ENCODE measurements at places on chromosomes 1 and 21. TPM values are rescaled to one million over a fixed set of nuclear protein-coding genes. Genes with fewer than 3 reads are reported as not detected.

- H3K27me3 ChIP-seq, result no peaks in the 10 kb centered on the region
- H3K27ac ChIP-seq, result no peak overlapping the region
- H3K4me1 ChIP-seq, result no peaks in the 10 kb centered on the region
- H3K4me3 ChIP-seq, result no peak overlapping the region
Measured at GRCh38 chr1:75412616-75413015, 198.3 kb downstream of the SLC44A5 start.

DNA sequence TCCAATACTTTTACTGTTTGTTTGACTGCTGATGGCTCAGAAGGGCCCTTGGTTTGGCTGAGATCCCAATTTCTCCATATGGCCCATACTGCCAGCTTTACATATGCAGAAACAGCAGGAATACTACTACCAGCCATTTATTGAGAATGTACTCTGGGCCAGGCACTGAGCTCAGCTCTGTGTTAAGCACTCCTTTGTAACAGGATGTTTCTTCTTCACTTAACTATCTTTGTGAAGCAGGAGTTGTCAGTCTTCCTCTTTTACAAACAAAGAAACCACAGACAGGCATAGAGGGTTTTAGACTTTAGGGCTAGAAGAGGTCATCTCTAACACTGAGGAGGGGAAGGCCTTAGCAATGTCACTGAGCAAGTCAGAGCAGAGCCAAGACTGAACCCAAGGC lies 8.3 kb downstream of the HMGCL start:
- no peak overlapping the region for H3K4me3 ChIP-seq
- H3K27ac ChIP-seq, result no peak overlapping the region
- H3K27me3 ChIP-seq, result peaks cover 3% of the 10 kb centered on the region

- peaks cover 8% of the 10 kb centered on the region for H3K27me3 ChIP-seq
- H3K4me3 ChIP-seq, result peak overlapping the region; percentile 9
- H3K4me1 ChIP-seq, result no peaks in the 10 kb centered on the region
- H3K36me3 ChIP-seq, result peaks cover 46% of the 10 kb centered on the region
- H3K27ac ChIP-seq, result no peak overlapping the region
- no peak for DNase-seq
Measured at GRCh38 chr1:110176299-110176956, 26.1 kb downstream of the SLC6A17 start.

GRCh38 chr1:112188611-112189010 lies 199.1 kb upstream of the KCND3 start:
- H3K27me3 ChIP-seq, result no peaks in the 10 kb centered on the region
- H3K4me3 ChIP-seq, result no peak overlapping the region
- H3K4me1 ChIP-seq, result no peaks in the 10 kb centered on the region
- no peak for DNase-seq
- H3K36me3 ChIP-seq, result no peaks in the 10 kb centered on the region

GRCh38 chr1:168167806-168168205 lies 11.0 kb upstream of the TIPRL start:
- no peak for DNase-seq
- H3K4me3 ChIP-seq, result no peak overlapping the region
- H3K36me3 ChIP-seq, result no peaks in the 10 kb centered on the region
- no peaks in the 10 kb centered on the region for H3K4me1 ChIP-seq
- peaks cover 6% of the 10 kb centered on the region for H3K27me3 ChIP-seq

DNA sequence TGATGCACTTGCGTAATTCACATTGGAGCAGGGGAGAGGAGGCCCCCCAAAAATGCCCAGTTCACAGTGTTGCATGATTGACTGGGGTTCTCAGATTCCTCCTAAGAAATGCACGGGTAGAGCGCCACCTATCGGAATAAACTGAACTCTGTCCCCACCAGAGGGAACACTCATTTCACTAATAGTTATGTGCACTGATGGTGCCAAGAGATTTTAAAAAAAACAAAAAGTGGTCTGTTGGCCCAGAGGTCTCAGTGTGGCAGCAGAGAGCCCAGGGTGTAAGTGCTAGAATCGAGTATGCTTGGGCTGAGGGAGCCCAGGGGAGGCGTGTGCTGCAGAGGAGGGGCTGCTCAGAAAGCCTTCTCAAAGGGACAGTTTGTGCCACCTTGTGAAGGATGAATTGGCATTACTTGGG lies 6.9 kb downstream of the PINK1 start:
- peak; percentile 59 for DNase-seq
- no peak overlapping the region for H3K27ac ChIP-seq
- peaks cover 2% of the 10 kb centered on the region for H3K27me3 ChIP-seq

DNA sequence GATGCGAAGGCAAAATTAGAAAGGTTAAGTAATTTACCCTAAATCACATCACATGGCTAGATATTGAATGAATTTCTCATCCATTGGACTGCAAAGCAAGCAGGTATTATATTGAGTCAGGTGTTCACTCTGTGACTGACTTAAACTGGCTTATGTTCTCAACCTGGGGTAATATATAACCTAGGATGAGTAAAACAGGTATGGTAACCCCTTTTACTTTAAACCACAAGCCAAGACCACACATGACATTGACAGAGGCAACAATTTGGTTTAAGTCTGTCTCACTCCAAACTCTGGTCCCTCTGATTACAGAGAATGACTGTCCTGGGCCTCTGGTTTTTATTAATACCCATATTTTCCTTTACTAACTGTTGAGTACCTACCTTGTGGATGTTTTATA lies 33.3 kb downstream of the MAEL start:
- no peaks in the 10 kb centered on the region for H3K36me3 ChIP-seq
- H3K27ac ChIP-seq, result no peak overlapping the region
- H3K4me1 ChIP-seq, result no peaks in the 10 kb centered on the region

- no peaks in the 10 kb centered on the region for H3K36me3 ChIP-seq
- H3K27ac ChIP-seq, result peak overlapping the region; percentile 86
- DNase-seq, result peak; percentile 69
- peak overlapping the region; percentile 83 for H3K4me3 ChIP-seq
Measured at GRCh38 chr1:182614796-182615454, 10.7 kb upstream of the RGS16 start.

DNA sequence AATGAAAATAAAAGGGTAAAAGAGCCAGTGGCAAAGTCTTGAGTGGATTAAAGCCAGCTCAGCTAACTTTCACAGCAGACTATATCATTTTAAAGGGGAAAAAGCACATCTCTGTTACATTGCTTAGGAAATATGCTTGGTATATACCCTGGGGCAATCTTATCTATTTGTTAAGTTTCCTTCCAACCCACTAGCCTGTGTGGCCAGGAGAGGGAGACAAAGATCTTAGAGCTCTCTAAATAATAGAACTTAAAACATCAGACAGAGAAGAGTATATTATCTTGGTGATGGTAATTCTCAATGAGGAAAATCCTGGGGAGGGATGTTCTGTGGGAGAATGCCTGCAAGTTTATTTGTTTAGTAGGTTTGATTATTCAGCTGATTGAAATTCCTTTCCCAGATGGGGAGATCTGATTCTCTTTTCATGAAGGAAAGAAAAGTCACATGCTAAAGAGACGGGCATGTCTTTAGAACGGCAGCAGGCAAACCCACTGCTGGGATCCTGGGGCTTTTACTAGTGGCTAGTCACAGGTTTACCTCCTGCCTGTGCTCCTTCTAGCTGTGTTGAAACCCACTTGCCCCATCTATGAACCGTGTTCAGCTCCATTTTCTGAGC lies 3.6 kb downstream of the KCNE2 start:
- no peaks in the 10 kb centered on the region for H3K4me1 ChIP-seq
- peak; percentile 33 for DNase-seq
- H3K27me3 ChIP-seq, result no peaks in the 10 kb centered on the region

- no peaks in the 10 kb centered on the region for H3K4me1 ChIP-seq
- H3K4me3 ChIP-seq, result no peak overlapping the region
- no peaks in the 10 kb centered on the region for H3K36me3 ChIP-seq
- no peaks in the 10 kb centered on the region for H3K27me3 ChIP-seq
Measured at GRCh38 chr21:25688275-25689155, 46.2 kb downstream of the ATP5PF start.

DNA sequence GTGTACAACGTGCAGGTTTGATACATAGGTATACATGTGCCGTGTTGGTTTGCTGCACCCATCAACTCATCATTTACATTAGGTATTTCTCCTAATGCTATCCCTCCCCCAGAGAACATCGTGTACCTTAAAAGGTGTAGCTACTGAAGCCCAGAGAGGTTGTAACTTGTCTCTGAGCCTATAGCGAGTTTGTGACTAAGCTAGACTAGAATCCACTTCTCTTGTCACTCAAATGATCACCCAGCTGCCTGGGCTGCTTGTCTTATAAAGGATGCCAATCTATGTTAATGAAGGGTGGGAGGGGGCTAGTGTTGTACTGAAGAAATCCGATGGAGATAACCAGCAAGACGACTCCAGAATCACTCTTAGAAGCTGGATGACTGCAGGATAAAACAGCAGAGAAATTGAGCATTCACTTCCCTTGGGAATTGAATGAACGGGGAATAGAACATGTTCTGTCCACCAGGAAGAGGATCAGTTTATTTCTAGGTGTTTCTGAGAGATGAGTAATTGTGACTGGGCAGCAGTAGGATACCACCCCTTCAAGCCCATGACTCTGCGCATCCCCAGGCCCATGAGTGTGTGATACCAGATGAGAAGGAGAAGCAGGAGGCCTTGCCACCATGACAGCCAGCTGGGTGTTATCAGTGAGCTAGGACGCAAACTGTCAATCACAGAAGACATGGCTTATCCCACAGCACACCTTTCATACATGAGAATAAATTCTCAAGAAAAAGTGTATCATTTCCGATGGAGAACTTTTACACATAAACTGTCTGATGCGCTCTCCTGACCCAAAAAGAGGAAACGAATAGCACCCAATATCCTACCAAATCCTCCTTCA lies 390.4 kb downstream of the NTNG1 start:
- H3K4me3 ChIP-seq, result no peak overlapping the region
- H3K36me3 ChIP-seq, result no peaks in the 10 kb centered on the region
- H3K27ac ChIP-seq, result no peak overlapping the region
- peaks cover 42% of the 10 kb centered on the region for H3K4me1 ChIP-seq
- no peaks in the 10 kb centered on the region for H3K27me3 ChIP-seq

- H3K27ac ChIP-seq, result no peak overlapping the region
- no peaks in the 10 kb centered on the region for H3K4me1 ChIP-seq
- H3K4me3 ChIP-seq, result no peak overlapping the region
- DNase-seq, result no peak
Measured at GRCh38 chr1:202106340-202107254, 16.1 kb upstream of the GPR37L1 start.

DNA sequence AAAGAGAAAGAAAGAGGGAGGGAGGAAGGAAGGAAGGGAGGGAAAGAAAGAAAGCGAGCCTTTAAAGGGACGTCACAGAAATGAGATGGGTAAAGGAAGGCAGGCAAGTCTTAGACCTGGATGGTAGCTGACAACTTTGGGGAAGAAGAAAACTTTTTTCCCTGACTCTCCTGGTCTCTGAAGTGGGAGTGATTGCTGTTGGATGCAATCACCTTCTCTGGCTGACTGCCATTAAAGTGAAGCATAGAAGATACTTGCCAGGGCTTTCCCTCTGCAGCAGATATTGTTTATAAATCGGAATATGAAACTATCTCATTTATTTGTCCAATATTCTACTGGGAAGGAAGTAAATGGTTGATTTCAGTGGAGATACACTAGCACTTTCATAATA lies 27.0 kb downstream of the VCAM1 start:
- no peak for DNase-seq
- no peaks in the 10 kb centered on the region for H3K4me1 ChIP-seq
- no peaks in the 10 kb centered on the region for H3K36me3 ChIP-seq
- no peaks in the 10 kb centered on the region for H3K27me3 ChIP-seq

DNA sequence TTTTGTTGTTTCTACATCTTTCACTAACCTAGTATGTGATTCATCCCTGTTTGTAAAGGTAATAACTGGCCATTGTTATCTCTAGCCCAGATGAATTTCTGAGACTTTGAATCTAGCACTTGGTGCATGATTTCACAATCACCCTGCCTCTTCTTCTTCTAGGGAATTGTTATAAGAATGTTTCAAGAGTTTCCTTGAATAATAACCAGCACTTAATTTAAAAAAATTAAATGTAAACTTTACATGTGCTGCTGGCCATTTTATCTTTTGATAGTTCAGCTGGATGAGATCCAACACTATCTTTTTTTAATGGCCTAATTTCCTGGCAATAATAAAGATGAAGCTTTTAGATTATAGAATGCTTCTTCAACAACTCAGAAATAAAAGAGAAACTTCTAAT lies 31.8 kb downstream of the UBE2U start:
- peaks cover 1% of the 10 kb centered on the region for H3K27me3 ChIP-seq
- DNase-seq, result no peak
- H3K36me3 ChIP-seq, result no peaks in the 10 kb centered on the region
- H3K4me3 ChIP-seq, result no peak overlapping the region
- peaks cover 16% of the 10 kb centered on the region for H3K4me1 ChIP-seq

DNA sequence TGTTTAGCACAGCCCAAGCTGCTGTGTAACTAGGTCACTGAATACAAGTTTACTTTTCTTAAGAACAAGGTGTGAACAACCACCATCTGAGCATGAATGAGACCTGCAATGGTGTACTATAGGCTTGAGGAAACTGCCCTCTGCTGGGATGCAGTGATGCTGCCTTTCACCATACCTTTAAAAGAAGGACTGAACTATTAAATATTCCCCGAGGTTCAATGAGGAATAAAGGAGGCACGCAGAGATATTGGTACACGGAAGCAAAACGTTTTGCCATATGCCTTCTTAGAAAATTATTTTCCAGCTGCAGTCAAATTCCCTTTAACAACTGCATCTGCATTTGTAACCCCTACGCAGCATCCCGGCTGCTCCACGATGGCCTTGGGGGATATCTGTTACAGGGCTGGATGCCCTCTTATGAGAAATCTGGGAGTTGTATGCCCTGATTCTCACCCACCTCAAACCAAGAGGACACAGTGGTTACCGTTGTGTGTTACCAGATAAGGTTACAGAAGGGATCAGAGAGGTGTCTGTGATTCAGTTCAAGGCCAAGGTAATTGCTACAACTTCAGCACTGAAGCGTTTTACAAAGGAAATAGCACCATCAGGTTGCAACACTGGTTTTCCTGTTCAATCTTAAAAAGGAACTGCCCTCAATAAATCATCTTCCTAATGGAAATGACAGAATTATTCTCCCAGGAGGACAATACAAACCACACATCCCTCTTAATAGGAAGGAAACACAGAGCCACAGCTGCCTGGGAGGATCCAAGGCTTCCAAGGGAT lies 470.5 kb downstream of the LTN1 start:
- DNase-seq, result peak; percentile 22
- H3K27me3 ChIP-seq, result no peaks in the 10 kb centered on the region
- H3K4me3 ChIP-seq, result no peak overlapping the region
- peak overlapping the region; percentile 87 for H3K27ac ChIP-seq
- no peaks in the 10 kb centered on the region for H3K36me3 ChIP-seq

- H3K27me3 ChIP-seq, result peaks cover 17% of the 10 kb centered on the region
- peaks cover 2% of the 10 kb centered on the region for H3K4me1 ChIP-seq
- DNase-seq, result no peak
Measured at GRCh38 chr1:20733360-20733975, 965 bp upstream of the SH2D5 start.

GRCh38 chr1:174988986-174989385 lies 10.8 kb upstream of the CACYBP start:
- no peaks in the 10 kb centered on the region for H3K36me3 ChIP-seq
- DNase-seq, result no peak
- peaks cover 3% of the 10 kb centered on the region for H3K27me3 ChIP-seq
- no peak overlapping the region for H3K4me3 ChIP-seq
- H3K4me1 ChIP-seq, result no peaks in the 10 kb centered on the region
- H3K27ac ChIP-seq, result no peak overlapping the region

The TRIM17 gene
- 2.3 TPM for total RNA-seq

The ANGPTL7 gene
- total RNA-seq, result not detected

The MPZ gene
- total RNA-seq, result 2.6 TPM

The IL19 gene
- total RNA-seq, result not detected

The OR6K3 gene
- not detected for total RNA-seq

The GSTM5 gene
- 27.9 TPM for total RNA-seq

The SOX13 gene
- total RNA-seq, result 107 TPM

The SLC44A3 gene
- total RNA-seq, result 2.7 TPM

The GBP4 gene
- 75.5 TPM for total RNA-seq

The KCNE2 gene
- total RNA-seq, result not detected

The OLFML2B gene
- 0.85 TPM for total RNA-seq

The COL16A1 gene
- total RNA-seq, result 5.3 TPM

The REG4 gene
- total RNA-seq, result not detected

Measured in endothelial cell (in vitro differentiated cells).